Stimulated activated CD4-positive, alpha-beta T cell treated with anti-CD3 and anti-CD28 coated beads, Interleukin-12 subunit alpha, Interleukin-12 subunit beta, amount 100 ng/mL, for 4 hours (primary cell): ENCODE measurements at places on chromosomes 11 and 22.

- no peak for DNase-seq
These were observed 141.5 kb downstream of the OPCML start for GRCh38 chr11:133390803-133391202.

- DNase-seq = peak; percentile 50
These were observed 7.5 kb downstream of the DPAGT1 start for GRCh38 chr11:119093942-119094815.

DNA sequence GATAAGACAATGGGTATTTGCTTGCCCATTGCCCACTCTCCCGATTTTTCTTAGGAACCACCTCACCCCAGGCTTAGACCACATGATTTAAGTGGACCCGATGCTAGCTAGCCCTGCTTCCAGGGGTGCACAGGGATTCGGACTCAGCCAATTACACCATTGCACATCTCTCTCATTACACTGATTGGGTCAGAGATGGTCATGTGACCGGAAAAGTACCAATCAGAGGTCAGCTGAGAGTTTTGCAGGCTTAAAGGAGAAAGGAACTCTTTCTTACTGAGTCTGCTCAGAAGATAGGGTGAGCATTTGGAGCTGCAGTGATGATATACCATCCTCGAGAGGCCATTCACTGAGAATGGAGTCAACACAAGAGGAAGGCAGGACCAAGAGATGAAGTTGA lies 12.2 kb upstream of the ANKK1 start:
- DNase-seq = no peak

DNA sequence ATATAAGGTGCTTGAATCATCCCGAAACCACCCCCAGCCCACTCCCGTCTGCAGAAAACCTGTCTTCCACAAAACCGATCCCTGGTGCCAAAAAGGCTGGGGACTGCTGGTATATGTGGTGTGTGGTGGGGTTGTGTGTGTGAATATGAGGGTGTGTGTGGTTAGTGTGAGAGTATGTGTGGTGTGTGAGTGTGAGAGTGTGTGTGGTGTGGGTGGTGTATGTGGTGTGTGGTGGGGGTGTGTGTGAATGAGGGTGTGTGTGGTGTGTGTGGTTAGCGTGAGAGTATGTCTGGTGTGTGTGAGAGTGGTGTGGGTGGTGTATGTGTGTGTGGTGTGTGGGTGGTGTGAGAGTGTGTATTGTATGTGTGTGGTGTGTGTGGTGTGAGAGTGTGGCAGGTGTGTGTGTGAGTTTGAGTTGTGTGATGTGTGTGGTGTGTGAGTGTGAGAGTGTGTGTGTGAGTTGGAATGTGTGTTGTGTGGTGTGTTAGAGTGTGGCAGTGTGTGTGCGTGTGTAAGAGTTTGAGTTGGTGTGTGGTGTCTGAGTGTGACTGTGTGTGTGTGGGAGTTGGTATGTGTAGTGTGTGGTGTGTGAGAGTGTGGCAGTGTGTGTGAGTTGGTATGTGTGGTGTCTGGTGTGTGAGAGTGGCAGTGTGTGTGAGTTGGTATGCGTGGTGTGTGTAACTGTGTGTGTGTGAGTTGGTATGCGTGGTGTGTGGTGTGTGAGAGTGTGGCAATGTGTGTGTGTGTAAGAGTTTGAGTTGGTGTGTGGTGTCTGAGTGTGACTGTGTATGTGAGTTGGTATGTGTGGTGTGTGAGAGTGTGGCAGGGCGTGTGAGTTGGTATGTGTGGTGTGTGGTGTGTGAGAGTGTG lies 6.5 kb downstream of the UPK3A start:
- DNase-seq = no peak

GRCh38 chr11:15957234-15957633 lies 399.1 kb downstream of the SOX6 start:
- DNase-seq = no peak

GRCh38 chr11:61967924-61968757 lies 707 bp upstream of the FTH1 start:
- peak; percentile 28 for DNase-seq

- no peak for DNase-seq
These were observed 15.9 kb upstream of the NFRKB start for GRCh38 chr11:129911298-129911697.

DNA sequence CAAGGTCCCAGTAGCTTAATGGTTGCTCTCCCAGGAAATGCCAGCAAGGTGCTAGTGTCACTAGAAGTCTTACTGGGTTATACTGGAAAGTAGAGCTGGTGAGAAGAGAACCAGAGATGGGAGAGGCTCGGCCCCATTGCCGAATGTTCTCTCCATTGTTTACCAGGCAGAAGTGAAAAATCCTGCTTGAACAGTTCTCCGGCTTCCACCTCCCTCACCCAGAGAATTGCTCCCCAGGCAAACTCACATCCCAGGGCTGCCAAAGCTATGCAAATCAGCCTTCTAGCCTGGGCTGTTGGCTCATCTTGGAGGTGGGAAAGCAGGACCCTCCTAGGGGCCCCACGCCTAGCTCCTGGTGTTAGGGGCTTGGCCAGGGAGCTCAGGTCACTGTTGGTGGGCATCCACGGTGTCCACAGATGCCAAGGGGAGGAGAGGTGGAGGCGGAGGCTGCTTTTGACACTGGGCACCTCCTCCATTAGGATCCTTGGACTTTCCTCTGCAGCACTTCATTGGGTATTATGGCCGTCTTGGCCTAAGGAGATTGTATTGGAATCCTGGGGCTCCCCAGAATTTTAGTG lies 20.1 kb downstream of the POU2F3 start:
- DNase-seq = no peak

- no peak for DNase-seq
These were observed 1.3 kb upstream of the NDUFC2 start for GRCh38 chr11:78080818-78081495.

DNA sequence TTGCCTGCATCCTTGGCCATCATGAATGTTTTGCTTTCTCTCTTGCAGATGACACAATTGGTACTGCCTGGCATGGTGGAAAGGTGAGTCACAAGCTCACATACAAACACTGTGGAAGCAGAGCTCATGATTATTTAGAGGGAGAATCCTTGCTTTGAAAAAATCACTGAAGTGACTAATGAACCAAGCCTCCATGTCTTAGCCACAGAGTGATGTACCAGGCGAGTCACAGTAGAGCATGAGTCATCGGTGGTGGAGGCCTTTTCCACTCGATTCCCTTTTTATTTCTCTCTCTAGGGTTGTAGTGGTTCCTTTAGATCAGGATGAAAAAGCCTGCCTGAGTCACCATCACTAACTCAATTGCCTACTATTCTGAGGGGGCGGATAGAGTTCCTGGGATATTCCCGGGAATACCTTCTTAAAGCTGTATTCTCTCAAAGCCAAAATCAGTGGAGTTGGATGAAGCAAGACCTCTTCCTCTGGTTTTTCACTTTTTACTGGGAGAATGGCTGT lies 49.6 kb upstream of the ALKBH3 start:
- peak; percentile 37 for DNase-seq

- DNase-seq = no peak
These were observed 35.6 kb upstream of the CACNG2 start for GRCh38 chr22:36739185-36739584.

DNA sequence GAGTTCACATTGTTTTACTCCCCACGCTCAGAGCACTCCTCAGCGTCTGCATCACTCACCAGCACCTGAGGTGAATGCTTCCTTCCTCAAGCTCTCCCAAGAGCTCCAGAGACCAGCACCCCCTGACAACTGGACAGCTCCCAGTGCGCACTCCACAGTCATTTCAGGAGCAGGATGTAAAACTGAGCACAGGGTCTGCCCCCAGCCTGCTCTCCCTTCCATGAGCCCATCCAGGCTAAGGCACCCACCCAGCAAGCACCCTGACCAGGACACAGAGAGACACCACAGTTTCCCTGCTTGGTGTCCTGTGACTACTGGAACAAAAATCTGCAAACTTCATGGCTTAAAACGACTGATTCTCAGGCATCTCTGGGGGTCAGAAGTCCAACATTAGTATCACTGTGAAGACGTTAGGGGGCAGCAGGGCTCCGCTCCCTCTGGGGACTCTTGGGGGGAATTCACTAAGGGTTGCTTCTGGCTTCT lies 3.3 kb downstream of the SCGB1D2 start:
- DNase-seq = no peak

DNA sequence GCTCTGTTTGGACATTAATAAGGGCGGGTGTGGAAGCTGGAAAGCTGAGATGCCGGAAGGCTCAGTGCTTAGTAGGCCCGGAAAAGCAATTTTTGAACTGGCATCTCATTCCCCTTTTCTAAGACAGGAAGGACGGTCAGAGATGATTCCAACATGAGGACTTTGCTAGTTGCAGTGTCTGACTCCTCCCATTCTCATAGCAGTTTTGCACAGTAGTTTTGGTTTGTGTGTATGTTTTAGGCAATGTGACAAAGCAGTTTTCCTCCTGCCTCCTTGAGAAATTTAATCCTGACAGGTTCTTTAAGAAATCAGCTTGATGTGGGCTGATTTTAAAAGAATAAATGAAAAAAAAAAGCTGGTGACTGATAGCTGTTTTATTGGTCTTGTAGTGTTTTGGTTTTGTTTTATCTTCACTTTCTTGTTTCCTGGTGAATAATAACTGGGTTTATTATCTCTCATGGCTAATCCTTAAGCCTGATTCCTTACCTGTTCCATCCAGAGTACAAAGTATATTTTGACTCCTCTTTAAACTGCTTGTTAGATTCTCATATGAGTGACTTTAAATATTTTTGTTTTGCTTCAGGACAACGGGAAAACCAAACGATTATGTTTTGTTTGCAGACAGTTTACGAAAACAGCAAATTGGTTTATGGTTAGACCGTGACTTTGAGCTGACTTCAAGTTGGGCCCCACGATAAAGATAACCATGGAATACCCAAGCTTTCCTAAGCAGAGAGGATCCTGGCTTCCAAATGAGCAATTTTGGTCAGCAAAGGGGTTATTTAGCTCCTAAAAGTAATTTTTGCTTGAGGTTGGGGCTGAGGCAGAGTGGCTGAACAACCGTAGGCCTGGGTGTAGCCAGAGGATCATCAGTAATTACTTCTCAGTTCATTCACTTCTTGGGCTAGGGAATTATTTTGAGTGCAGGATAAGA lies 3.4 kb downstream of the PTPRJ start:
- no peak for DNase-seq

DNA sequence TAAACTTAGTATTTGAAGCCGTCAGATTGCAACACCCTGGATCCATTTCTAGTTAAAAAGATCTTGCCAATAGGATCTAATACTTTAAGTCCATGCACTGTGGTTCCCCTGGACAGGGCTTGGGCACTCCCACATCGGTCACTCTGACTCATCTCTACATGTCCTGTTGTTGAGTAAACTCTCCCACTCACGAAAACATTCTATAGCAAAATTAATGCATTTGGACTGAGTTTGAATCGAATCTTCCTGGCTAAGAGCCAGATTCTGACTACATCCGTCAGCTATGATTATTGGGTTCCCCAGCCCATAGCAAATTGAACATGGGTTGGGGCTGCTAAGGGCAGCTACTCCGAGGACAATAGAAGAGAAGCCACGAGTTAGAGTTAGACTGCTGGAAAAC lies 182.1 kb upstream of the SORL1-AS1 start:
- no peak for DNase-seq

GRCh38 chr11:42625757-42626665 lies 685.8 kb upstream of the API5 start:
- DNase-seq = no peak

DNA sequence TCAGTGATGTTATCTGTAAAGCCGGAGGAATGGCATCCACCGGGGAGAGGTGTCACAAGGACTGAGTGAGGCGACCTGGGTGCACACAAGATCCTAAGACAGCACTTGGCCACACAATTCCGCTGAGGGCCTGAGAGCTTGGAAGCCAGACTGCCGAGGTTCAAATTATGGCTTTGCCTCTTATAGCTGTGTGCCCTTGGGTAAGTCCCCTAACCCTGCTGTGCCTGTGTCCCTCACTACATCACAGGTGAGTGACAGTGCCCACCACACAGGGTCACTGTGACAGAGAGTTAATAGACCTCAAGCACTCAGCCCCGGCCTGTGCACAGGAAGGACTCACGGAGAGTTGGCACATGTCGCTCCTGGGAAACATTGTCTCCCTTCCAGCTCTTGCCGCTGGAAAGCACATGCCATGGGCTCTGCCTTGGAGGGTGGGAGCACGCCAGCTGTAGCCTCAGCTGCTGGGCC lies 592 bp downstream of the RHOD start:
- DNase-seq = no peak

- no peak for DNase-seq
These were observed 47.3 kb downstream of the CTTN start for GRCh38 chr11:70445605-70446004.

- peak; percentile 51 for DNase-seq
These were observed 663 bp downstream of the MYH9 start for GRCh38 chr22:36386900-36387708.

DNA sequence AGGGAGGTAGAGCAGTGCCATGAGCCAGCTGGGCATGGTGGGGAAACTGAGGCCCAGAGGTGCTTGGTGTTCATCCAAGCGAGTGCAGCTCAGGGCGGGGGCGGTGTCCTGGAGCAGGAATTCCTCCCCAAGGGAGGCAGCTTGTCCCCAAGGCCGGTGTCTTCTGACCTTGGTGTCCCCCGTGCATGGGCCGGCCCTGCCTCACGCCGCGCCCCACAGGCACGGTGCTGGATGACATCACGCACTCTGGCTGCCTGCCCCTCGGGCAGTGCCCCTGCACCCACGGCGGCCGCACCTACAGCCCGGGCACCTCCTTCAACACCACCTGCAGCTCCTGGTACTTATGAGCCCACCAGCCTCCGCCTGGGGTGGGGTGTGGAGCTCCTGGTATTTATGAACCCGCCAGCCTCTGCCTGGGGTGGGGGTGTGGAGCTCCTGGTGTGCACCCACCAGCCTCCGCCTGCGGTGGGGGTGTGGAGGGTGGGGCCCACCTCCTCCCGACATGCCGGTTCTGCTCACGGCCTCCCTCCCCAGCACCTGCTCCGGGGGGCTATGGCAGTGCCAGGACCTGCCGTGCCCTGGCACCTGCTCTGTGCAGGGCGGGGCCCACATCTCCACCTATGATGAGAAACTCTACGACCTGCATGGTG lies 6.7 kb downstream of the MUC5B start:
- no peak for DNase-seq

GRCh38 chr11:58957922-58958321 lies 18.6 kb downstream of the GLYATL1 start:
- no peak for DNase-seq

DNA sequence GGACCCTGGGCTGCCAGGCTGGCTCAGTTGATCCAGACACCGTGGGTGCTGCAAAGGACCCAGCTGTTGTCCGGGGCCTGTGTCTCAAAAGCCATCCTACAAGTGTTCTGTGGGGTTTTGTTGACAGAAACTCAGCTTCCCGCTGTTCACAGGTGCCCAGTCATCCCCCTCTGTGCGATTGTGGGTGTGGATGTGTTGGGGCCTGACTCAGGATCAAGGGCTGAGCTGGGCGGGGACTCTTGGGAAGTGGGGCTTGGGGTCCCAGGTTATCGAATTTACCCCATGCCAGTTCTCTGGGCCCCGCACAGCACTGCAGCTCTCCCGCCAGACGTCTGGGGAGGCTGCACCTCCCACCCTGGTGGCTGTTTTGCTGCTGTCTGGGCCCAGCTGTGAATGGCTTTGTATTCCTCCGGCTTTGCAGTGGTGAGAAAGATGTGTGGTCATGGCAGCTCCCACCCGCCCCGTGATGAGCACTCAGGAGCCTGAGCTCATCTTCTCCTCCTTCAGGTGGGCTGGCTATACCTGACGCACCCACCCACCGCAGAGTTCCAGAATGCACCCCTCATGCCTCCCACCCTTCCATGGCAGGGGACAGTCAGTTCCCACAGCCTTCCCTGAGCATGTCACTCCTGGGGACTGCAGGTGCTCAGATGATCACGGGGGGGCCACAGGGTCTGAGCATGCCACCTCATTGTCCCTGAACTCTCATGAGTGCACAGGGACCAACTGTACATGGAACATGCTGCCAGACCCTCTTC lies 3.6 kb upstream of the AP2A2 start:
- no peak for DNase-seq
